Activated CD4-positive, alpha-beta T cell treated with anti-CD3 and anti-CD28 coated beads, Interleukin-2, amount 10 ng/mL, durations not matched to agents 7 days and 5 days (primary cell): ENCODE measurements at places on chromosomes 7 and 10. TPM values are rescaled to one million over a fixed set of nuclear protein-coding genes. Genes with fewer than 3 reads are reported as not detected.

The ABCB1 gene
- 2.8 TPM for total RNA-seq

The DNTT gene
- not detected for total RNA-seq

The DNAJB12 gene
- total RNA-seq, result 34.5 TPM

The MACC1 gene
- 0.06 TPM for total RNA-seq

The BLNK gene
- not detected for total RNA-seq

The PCLO gene
- total RNA-seq, result not detected

The PRSS58 gene
- total RNA-seq, result not detected

The MBLAC1 gene
- total RNA-seq, result 2.3 TPM

The PTPN20 gene
- total RNA-seq, result 0.25 TPM

The SPDYE1 gene
- not detected for total RNA-seq

The GPR26 gene
- not detected for total RNA-seq

The ZNF467 gene
- 0.32 TPM for total RNA-seq
